ENCODE measurements at places on chromosomes 6 and 20.

DNA sequence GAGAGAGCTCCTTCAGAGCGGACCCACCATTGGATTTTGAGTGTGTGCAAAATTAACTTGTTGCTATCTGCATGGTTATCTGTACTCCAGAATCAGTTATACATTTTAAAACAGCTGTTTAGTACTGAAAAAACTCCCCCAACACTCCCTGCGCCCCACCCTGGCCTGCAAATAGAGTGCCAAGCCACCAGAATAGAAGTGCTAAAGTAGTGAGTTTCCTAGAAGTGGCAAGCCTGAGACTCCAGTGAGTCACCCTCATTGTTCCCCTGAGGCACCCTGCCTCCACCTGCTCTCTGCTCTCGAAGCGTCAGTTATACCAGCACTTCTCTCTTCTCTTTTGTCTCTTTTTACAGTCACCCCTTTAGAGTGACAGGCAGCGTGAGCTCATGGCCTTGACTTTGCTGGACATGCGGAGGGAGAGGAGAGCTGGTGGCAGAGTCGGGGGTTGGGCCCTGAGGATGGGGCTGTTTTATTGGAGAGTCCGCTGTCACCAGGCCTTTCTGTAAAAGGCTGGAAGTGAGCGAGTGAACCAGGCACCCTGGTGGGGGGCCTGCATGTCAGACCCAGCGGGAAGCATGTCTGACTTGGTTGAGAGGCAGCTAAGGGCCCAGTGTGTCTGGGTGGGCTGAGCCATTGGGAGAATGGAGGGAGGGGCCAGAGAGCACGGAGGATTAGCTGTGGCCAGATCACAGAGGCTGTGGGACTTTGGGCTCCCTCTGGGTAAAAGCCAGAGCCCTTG lies 10.4 kb downstream of the IGF2R start:
- no peak for DNase-seq

DNA sequence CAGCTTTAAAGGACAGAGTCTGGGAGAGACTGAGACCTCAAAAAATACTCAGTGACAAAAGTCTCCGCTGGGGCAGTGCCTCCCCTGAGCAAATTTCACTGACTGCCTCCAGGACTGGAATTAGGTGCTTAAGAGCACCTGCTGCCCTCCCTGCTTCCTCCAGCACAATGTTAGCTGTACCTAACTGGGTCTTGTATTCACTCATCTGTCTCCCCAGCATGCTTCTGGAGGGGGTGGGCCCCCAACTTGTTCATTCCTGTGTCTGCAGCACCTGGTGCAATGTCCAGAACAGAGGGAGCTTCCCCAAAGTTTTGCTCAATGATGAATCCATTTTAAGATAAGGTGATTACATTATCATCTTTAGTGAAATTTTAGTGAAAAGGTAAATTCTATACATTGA lies 650.7 kb downstream of the KIF16B start:
- DNase-seq = no peak

GRCh38 chr6:80287607-80288006 lies 181.1 kb downstream of the BCKDHB start:
- DNase-seq = no peak

GRCh38 chr6:147219463-147219862 lies 15.2 kb downstream of the STXBP5 start:
- DNase-seq = no peak

DNA sequence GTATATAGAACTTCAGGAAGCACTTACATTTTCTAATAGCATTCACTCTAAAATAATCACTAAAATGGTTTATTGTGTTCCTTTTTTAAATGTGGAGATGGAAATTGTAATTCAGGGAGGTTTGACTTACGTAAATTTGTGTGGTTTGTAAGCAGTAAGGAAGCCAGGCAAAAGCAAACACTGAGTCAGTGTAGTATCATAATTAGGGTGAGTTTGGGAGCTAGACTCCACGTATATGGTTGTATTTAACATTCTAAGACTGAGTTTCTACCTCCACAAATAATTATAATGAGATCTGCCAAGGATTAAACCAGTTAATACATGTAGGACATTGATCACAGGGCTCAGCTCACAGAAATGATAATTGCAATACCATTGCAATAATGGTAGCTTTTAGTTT lies 425.5 kb downstream of the CBLN4 start:
- no peak for DNase-seq

DNA sequence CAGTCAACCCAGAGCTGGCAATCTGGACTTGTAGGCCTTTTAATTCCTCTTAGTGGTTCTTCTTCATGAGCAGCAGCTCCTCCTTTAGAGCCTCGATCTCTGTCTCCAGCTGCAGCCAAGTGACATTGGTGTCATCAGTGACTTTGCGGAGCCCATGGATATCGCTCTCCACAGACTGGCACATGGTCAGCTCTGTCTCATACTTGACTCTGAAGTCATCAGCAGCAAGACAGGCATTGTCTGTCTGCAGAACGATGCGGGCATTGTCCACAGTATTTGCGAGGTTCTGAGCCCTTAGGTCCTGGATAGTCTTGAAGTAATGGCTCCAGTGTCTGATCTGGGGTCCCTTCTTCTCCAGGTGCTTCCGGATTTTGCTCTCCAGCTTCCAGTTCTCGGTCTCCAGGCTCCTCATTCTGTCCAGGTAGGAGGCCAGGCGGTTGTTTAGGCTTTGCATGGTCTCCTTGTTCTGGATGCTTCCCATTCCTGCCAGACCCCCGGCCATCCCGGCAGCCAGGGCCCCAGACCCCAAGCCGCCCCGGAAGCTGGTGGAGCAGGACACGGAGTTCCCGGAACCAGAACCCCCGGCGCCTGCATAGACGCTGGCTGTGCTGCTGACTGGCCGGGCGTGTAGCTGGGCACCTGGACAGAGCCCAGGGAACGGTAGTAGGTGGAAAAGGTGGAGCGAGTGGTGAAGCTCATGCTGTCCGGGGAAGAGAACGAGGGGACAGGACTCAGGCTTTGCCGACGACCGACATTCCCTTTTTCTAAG lies 15.1 kb downstream of the RFPL4B start:
- no peak for DNase-seq

DNA sequence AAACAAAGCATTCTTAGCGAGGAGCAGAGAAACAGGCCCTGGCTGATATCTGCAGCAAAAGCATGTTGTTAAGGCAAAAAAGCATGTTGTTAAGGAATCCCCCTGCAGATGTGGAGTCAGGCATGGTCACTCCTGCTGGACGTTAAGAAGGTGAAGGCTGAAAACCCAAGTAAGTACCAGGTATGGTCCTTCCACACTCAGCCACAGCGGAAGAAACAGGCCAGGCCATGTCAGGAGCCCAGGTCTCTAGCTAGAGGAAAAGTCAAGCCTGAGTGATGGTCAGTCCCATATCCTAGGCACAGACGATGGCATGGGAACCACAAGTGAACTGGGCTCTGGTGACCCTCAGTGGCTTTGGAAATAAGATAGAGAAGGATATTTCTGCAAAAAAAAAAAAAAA lies 32.5 kb upstream of the MAS1L start:
- DNase-seq = no peak

- no peak for DNase-seq
These were observed 21.4 kb downstream of the BHLHE23 start for GRCh38 chr20:62985444-62985778.

GRCh38 chr6:13395272-13396237 lies 67.2 kb upstream of the TBC1D7 start:
- peak; percentile 64 for DNase-seq

DNA sequence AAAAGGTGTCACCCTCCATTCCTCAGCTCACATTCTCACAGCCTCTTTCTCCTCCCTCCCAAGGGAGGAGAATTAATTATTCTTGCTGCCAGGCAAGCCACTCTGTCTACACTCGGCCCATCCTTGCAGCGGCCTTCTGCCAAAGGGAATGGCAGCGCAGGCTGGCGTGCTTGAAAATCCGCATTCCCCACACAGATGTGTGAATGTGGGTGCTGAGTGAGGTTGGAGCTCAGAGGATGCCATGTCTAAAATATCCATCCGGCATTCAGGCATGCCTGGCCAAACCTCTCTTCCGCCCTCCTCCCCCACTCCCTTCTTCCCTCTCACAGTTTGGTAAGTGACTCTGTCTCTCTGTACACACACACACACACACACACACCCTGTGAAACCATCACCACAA lies 27.7 kb downstream of the PNPLA1 start:
- DNase-seq = no peak

GRCh38 chr20:54643761-54644160 lies 168.4 kb downstream of the DOK5 start:
- DNase-seq = peak; percentile 94

- DNase-seq = no peak
These were observed 1.1 kb upstream of the AFDN start for GRCh38 chr6:167825332-167826229.

- no peak for DNase-seq
These were observed 626 bp downstream of the STX7 start for GRCh38 chr6:132512342-132512637.

DNA sequence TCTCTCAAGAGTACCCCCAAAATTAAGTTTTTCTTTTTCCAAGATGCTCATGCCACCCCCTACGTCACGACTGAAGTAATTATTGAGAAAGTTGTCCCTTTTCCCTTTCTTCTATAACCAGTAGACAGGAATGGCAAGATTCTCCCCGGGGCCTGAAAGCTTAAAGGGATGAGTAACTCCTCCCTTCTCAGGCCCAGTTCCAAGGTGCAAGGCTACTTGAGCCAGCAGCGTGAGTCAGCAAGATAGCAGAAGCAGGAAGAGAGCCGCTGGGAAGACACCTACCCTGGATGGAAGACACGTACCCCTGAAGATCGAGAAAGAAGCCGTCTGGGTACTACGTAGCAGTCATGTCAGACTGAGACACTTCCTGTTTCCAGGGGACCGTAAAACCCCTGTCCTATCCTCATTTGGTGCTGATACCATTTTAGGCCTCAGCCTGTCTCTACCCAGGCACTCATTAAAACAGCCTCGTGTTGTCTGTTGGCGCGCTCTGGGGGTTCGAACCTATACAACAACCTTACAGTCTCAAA lies 241.0 kb downstream of the ADGRG6 start:
- DNase-seq = peak; percentile 8

- DNase-seq = no peak
These were observed 178.5 kb downstream of the SLC16A10 start for GRCh38 chr6:111265842-111266241.

- DNase-seq = no peak
These were observed 420.9 kb downstream of the GJA1 start for GRCh38 chr6:121856296-121856695.

- DNase-seq = no peak
These were observed 339.8 kb downstream of the HTR1B start for GRCh38 chr6:77123527-77123926.

GRCh38 chr6:23713211-23713610 lies 412.8 kb upstream of the NRSN1 start:
- DNase-seq = no peak

DNA sequence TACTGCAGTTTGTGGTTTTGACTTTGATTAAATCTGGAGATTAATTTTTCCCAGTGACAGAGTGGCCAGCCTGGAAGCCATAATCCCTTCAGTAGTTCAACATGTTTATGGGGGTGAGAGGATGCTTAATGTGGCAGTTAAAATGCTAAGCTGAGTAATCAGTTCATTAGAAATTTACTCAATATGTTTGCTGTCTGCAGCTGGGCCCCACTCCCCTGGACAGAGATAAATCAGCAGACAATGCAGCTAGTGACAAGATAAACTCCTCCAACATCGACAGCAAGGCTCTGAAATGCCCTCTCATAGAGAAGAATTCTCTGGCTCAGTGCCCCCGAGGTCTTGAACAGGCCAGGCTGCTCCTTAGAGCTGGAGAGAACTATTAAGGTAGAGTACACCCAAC lies 101.9 kb downstream of the LRFN2 start:
- DNase-seq = no peak

GRCh38 chr6:146874278-146875018 lies 275.7 kb downstream of the ADGB start:
- no peak for DNase-seq

- peak; percentile 57 for DNase-seq
These were observed 113.1 kb downstream of the FYN start for GRCh38 chr6:111759836-111760785.

GRCh38 chr6:155492061-155492735 lies 36.6 kb upstream of the NOX3 start:
- DNase-seq = no peak

GRCh38 chr6:157534977-157535339 lies 154.0 kb downstream of the ZDHHC14 start:
- no peak for DNase-seq

DNA sequence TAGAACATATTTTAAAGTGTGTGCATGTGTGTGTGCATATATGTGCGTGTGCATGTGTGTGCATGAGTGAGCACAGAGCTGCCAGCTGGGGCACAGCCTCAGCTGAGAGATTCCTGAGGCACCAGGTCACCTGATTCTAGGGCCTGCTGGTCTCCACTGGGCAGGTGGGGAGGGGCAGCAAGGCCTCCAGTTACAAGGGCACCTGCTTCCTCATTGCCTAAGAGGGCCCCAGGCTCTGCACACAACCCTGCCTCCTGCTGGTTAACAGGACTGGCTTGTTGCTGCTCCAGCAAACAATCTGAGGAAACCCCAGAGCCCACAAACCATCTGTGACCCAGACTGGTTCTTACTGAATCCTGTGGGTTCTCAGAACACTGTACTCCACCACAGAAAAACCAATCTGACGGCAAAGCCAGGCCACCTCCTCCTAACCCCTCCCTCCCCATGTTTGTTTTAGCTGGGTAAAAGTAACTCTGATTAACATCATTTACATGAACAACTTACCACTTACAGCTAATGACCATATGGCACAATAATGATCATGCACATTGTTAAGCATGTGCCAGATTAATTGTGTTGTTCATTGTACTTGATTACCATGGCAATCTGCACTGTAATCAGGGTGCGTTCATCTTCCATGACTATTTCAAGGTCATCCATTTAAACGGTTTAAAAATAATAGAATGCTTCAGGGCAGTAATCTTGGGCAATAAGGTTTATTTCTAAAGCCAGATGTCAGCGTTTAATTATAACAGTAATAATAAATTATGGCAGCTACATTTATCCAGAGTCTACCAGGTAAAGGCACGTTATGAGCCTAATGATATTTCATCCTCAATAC lies 23.1 kb upstream of the UBE2J1 start:
- no peak for DNase-seq

DNA sequence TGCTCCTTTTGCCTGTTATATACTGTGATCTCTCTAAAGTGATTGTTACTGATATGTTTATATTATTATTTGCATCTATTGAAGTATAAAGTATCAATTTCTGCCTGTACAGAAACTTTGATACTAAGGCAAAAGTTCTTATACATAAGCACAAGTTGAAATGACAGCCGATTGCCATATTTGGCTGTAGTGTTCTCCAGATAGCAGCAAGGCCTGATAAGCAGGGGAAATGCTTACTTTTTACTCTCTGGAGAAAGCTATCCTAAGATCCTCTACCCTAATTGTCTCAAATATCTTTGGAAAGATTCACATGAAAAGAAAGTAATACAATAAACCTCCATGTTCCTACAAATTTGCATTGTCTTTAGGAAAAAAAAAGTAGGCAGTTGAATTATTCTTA lies 31.4 kb downstream of the SENP6 start:
- DNase-seq = no peak

GRCh38 chr6:15876406-15876805 lies 213.6 kb upstream of the DTNBP1 start:
- DNase-seq = no peak

DNA sequence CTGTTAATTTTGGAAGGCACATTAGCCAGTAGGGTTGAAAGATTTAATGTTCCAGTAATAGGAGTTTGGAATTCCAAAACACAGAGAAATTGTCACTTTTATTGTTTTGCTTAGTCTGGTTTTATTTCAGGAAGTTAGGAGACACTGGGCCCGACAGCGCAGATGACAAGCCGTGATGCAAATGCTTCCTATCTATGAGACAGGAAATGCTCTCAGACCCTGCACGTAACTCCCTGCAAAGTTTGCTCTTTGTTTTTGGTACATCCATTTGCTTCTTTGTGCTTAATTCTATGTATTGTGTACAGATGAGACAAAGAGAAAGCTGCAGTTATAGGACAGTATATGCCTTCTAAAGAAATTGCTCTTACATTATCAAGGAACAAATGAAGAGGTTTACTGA lies 201.6 kb upstream of the SGK1 start:
- DNase-seq = no peak
